ENCODE measurements at places on chromosomes 2 and 18. TPM values are rescaled to one million over a fixed set of nuclear protein-coding genes. Genes with fewer than 3 reads are reported as not detected.
A peak's percentile ranks its signal among the peaks of the same experiment; 100 is the strongest.

DNA sequence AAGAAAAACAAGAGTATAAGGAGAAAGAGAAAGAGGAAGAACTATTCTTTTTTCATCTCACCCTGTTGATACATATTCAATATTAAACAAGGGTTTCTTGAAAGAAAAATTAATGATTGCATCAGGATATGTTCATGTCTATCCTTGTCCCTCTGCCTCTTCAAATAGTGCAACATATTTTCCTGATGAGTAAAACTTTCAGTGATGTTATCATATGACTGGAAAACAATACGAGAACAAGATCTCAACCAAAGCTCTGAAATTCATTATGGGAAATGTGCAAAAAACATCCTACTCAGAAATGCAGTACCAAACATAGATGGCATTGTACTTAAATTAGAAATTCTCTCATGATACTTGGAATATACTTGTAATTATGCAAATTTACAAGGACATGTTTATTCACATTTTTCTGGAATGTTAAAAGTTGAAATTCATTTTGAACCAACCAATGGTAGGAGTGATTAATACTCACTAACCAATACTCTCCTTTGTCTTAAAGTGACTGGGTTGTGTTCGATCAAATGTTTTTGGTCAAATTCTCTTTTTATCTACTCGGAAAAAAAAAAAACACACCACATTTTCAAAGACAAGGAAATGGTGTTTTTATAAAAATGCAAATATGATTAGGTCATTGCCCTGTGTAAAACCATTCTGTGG is 148.9 kb upstream of the GULP1 start:
- H3K27me3 ChIP-seq = no peaks in the 10 kb centered on the region
- no peak overlapping the region for H3K27ac ChIP-seq
- no peak for DNase-seq
- H3K4me1 ChIP-seq = no peaks in the 10 kb centered on the region
- H3K4me3 ChIP-seq = no peak overlapping the region
- no peaks in the 10 kb centered on the region for H3K36me3 ChIP-seq

GRCh38 chr18:42752916-42753315 is 362.6 kb downstream of the RIT2 start:
- H3K36me3 ChIP-seq = no peaks in the 10 kb centered on the region
- H3K27ac ChIP-seq = no peak overlapping the region
- H3K4me3 ChIP-seq = no peak overlapping the region

GRCh38 chr18:48541026-48541746 is 2.4 kb downstream of the CTIF start:
- H3K36me3 ChIP-seq = no peaks in the 10 kb centered on the region
- H3K27me3 ChIP-seq = peaks cover 34% of the 10 kb centered on the region
- peak; percentile 18 for DNase-seq
- peaks cover 23% of the 10 kb centered on the region for H3K4me1 ChIP-seq
- H3K4me3 ChIP-seq = peak overlapping the region; percentile 88

DNA sequence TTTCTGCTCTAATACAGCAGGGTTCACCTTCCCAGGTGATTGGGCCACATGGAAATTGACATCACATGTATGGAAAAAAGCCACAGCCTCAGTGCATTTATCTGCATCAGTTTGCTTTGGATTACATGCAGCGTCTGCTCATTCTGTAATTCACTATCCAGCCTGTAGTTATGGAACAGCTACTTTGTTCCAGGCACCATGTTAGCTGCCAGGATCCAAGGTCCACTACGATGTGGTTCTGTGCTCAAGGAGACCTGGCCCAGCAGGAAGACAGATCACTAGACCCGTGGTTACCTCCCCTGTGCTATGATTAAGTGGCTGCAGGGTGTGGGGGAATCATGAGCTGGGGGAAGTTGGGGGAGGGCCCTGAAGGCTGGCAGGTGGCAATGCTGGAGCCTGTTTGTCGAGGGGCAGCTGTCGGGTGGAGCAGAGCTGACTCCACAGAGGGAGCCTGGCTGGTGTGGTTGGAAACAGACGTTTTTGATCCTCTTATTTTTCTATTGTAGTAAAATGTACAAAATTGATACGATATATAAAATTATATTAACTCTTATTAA is 58.6 kb downstream of the TSHZ1 start:
- no peaks in the 10 kb centered on the region for H3K36me3 ChIP-seq
- H3K4me1 ChIP-seq = peaks cover 40% of the 10 kb centered on the region
- DNase-seq = no peak
- H3K27ac ChIP-seq = no peak overlapping the region

DNA sequence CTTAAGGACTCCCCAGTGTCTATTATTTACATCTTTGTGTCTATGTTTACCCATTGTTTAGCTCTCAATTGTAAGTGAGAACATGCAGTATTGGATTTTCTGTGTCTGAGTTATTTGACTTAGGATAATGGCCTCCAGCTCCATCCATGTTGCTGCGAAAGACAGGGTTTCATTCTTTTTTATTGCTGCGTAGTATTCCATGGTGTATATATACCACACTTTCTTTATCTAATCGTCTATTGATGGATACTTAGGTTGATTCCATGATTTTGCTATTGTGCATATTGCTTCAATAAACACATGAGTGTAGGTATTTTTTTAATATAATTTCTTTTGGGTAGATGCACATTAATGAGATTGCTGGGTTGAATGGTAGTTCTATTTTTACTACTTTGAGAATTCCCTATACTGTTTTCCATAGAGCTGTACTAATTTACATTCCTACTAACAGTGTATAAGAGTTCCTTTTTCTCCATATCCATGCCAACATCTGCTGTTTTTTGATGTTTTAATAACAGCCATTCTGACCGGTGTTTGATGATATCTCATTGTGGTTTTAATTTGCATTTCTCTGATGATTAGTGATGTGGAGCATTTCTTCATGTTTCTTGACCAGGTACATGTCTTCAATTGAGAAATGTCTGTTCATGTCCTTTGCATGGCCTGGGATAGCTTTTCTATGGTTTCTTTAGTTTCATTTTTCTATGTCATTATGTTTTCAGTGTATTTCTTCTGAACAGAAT is 21.8 kb downstream of the MTCL1 start:
- no peaks in the 10 kb centered on the region for H3K27me3 ChIP-seq
- H3K27ac ChIP-seq = no peak overlapping the region
- DNase-seq = no peak
- H3K4me3 ChIP-seq = no peak overlapping the region

DNA sequence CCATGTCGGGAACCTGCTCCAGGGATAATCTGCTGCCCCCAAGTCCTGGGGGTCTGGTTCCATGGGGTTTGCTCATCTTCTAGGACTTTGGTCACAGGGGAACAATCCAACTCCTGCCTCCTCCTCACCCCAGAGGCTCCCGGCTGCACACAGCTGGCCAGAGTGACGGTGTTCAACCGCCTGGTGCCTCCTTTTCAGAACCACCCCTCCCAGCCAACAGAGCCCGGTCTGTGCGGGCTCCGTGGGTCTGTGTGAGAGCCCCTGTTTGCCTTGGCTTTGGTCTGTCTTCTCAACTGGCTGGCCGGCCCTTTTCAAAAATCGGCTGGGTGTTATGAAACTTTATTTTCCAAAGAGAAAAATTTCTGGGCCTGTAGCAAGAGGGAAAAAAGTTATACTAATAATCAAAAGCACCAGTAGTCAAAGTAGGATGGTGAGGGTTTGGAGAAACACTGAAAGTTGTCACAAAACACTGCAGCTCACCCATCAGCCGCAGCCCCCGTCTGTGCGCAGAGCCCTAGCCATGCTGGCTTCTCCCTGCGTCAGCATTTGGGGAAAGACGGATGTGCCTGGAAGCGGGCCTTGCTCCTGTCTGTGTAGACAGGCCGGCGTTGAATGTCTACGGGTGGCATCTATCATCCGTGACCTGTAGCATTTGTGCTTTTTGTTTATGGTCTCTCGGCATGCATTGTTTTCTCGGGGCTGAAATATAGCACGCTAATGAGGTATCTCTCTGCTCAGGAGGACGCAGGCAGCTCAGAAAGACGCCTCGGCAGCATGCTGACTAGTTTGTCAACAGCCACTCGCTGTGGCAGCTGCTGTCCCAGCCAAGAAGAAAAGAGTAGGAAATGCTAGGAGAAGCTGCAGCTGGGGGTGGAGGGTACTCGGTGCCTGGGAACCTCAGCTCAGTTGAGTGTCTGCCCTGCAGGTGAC is 138.6 kb downstream of the GLI2 start:
- peaks cover under 1% of the 10 kb centered on the region for H3K27me3 ChIP-seq
- DNase-seq = no peak
- no peaks in the 10 kb centered on the region for H3K36me3 ChIP-seq
- no peak overlapping the region for H3K27ac ChIP-seq

- H3K4me3 ChIP-seq = no peak overlapping the region
- no peak overlapping the region for H3K27ac ChIP-seq
- peaks cover 9% of the 10 kb centered on the region for H3K27me3 ChIP-seq
- DNase-seq = no peak
These were observed 30.9 kb upstream of the SERPINB12 start for GRCh38 chr18:63511285-63511684.

DNA sequence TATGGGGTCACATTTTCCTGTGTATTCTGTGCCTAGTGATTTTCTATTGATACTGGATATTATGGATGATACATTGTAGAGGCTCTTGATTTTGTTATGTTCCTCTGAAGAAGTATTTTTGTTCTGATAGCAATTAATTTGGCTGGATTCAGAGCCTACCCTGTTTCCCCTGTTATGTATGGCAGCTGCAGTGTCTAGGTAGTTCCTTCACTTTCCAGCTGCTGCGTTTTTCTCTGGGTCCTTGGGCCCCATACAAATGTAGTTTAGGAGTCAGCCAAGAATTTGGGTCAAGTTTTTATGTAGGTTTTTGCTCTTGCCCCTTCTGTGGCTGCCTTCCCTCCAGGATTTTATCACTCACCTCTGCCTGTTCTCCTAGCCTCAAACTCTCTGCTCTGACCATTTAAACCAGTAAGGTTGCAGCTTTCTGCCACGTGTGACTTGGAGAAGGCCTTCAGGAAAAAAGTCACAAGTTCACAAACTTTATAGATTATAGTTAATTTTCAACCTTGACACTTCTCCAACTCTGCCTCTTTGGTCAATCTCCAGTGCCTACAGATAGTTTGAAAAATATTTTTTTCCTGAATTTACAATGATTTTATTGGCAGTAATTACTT is 47.0 kb downstream of the APLF start:
- H3K36me3 ChIP-seq = no peaks in the 10 kb centered on the region
- no peak overlapping the region for H3K4me3 ChIP-seq
- DNase-seq = no peak
- no peaks in the 10 kb centered on the region for H3K27me3 ChIP-seq

DNA sequence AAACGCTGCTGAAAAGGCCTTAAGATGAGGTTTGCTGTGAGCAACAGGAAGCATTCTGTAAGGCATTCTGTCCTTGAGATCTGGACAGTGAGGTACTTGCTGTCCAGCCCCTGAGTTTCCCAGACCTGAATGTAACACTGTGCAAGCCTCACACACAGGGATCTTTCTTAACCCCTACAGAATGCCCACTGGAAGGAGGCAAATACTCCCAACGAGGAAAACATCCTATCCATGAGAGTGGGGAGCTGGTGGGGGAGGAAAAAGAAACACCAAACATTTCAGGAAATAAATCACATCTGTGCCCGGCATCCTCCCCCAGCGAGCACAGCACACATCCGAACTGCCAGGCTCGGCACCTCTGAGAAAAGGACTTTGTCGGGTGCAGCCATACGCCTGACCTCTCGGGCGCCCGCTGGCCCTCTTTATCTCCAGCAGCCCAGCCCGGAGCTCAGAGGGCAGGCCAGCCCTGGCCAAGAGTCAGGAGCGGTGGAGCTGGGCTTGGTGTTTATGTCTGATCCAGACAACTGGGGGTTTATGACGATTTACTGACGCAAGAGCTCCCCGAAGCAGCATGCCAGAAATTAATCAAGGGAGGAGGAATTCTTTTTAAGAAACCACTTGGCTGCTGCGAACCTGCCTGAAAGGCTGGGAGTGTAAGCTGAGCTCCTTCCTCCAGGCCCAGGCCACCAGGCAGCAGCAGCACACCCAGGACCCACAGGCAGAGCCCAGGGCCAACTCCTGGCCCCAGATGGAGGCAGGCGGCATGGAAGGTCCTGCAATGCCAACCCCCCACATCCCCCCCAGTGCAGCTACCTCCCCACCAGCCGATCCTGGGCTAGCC is 72.2 kb downstream of the HDAC4 start:
- peaks cover 75% of the 10 kb centered on the region for H3K4me1 ChIP-seq
- DNase-seq = no peak
- no peaks in the 10 kb centered on the region for H3K27me3 ChIP-seq

DNA sequence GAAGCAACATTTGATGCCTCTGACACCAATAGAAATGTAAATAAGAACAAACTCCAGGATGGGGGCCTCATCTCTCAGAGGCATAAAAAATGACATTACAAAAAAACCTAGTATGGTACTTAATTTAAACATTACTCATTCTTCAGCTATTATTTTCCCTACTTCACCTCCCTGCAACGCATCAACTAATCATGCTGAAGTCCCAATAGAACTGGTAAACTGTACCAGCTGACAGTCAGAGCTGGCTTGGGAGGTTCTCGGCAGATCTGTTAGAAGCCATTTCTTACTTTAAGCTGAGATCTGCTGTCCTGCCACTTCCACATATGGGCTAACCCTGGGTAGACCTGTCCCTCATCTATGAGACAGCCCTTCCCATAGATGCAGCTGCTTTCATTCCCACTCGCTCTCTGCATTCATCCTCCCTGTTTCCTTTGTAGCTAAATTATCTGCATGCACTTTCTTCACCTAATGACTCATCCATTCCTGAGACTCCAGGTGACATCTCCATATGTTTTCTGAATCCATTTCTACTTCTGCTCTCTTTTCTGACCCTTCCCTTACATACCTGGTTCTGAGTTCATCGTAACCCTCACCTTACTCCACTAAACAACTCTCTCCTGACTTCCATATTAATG is 108.1 kb downstream of the AOX1 start:
- H3K27me3 ChIP-seq = no peaks in the 10 kb centered on the region
- DNase-seq = no peak
- peaks cover 8% of the 10 kb centered on the region for H3K4me1 ChIP-seq
- H3K36me3 ChIP-seq = no peaks in the 10 kb centered on the region

DNA sequence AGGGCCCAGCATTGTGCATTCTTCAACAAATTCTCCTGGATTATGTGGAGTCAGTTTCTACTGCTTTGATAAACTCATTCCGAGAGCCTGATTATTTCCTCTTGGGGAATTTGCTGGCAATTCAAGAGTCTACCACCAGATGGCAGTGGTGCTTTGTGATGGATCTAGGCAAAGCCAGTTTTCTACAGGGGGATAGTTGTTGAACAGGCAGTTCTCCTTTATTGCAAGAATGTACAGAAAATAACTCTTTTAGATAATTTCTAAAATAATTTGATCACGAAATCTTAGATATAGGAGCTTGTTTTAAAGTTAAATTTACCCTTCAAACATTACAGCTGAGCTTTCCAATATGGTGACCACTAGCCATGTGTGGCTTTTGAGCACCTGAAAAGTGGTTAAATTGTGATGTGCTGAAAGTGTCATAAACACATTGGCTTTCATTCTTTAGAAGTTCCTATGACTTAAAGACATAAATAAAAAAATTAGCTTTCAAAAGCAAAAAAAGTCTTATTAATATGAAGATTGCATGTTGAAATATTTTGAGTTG is 66.7 kb upstream of the HAAO start:
- H3K4me1 ChIP-seq = no peaks in the 10 kb centered on the region
- DNase-seq = peak; percentile 79
- no peaks in the 10 kb centered on the region for H3K36me3 ChIP-seq
- no peak overlapping the region for H3K27ac ChIP-seq
- no peaks in the 10 kb centered on the region for H3K27me3 ChIP-seq
- H3K4me3 ChIP-seq = no peak overlapping the region

- no peaks in the 10 kb centered on the region for H3K27me3 ChIP-seq
- peaks cover 59% of the 10 kb centered on the region for H3K4me1 ChIP-seq
- H3K4me3 ChIP-seq = no peak overlapping the region
- peak; percentile 59 for DNase-seq
- peak overlapping the region; percentile 90 for H3K27ac ChIP-seq
These were observed 6.0 kb downstream of the DDX18 start for GRCh38 chr2:117820444-117820843.

GRCh38 chr2:72414137-72414760 is 266.6 kb upstream of the CYP26B1 start:
- no peaks in the 10 kb centered on the region for H3K27me3 ChIP-seq
- H3K36me3 ChIP-seq = no peaks in the 10 kb centered on the region
- DNase-seq = no peak

The FZD7 gene
- 1.4 TPM for total RNA-seq

Data from activated T-cell treated with anti-CD3 and anti-CD28 coated beads, Interleukin-2, amount 50 U/mL, for 72 hours (primary cell).